Chondrocyte (in vitro differentiated cells): ENCODE measurements at places on chromosomes 13 and 19. TPM values are rescaled to one million over a fixed set of nuclear protein-coding genes. Genes with fewer than 3 reads are reported as not detected.

The ZBTB32 gene
- not detected in 3 replicates for total RNA-seq

The TICAM1 gene
- total RNA-seq: 6.8 to 13.2 TPM (median 12.3 TPM) in 3 replicates

The KLK14 gene
- total RNA-seq: not detected in 3 replicates

The S1PR5 gene
- total RNA-seq: 3.7 to 6.7 TPM (median 6.4 TPM) in 3 replicates

The UPK1A gene
- 0.65 TPM in 1 of 3 replicates, not detected in the others for total RNA-seq

The RNF17 gene
- not detected in 3 replicates for total RNA-seq

The CEACAM21 gene
- not detected in 3 replicates for total RNA-seq

The COL4A2 gene
- total RNA-seq: 1,370 to 2,411 TPM (median 2,366 TPM) in 3 replicates
